ENCODE measurements at places on chromosomes 7 and 10.

DNA sequence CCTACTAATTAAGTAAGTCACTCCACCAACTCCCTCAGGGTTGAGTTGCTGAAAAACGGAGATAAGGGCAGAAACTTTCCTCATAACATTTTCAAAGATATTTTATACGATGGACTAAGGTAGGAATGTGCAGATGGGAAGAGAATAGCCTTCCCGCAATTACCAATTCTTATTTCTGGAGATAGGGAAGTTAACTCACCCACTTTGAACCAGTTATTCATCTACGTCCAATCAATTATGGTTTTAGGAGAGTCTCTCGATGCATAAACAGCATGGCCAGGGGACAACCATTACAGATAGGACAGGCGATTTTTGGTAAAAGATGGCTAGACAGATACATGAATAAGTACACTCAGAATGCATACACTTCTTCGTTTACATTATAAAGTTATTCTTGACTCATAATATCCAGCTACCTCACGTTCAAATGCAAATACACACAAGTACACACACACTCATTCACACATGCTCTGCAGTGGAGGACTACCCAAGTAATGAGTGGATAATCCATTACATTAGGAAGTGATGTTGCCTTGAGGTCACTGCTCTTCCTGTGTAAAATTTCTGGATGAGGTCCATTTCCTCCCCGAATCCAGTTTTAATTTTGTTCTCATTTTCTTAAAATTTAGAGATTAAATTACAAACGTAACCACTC lies 25.2 kb upstream of the IMMP2L start:
- DNase-seq: no peak

DNA sequence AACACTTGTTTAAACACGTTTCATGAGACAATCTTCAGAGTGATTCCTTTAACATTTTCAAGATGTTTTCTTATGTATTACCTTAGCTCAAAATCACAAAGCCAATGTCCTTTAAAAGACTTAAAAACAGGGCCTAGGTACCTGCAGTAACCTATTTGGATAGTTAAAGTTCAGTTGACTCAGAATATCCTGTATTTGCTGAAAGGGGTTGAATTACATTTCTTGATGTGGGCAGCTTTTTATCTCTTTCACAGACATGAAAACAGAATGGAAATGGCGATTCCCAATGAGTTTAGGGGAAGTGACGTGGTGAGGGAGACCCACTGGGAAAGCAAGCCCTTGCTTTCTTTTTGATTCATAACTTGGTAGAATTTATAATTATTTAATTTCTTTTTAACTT lies 324.4 kb upstream of the AOAH start:
- DNase-seq: no peak

DNA sequence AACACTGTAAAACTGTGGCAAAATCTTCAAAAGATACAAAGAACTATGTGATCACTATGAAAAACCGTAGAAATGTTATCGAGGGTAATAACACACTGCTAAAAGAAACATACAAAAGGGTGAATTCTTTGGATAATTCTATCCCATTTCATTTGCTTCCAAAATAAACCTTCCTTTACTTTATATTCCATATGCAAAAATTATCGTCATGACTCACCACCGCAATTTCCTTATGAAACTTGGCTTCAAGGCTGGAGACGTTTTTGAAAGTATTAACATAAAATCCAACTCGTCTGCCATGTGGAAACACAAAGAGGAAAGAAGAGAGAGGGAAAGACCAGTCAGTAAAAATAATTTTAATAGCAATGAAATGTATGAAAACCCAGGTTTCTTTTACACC lies 165.2 kb downstream of the AMPH start:
- no peak for DNase-seq

DNA sequence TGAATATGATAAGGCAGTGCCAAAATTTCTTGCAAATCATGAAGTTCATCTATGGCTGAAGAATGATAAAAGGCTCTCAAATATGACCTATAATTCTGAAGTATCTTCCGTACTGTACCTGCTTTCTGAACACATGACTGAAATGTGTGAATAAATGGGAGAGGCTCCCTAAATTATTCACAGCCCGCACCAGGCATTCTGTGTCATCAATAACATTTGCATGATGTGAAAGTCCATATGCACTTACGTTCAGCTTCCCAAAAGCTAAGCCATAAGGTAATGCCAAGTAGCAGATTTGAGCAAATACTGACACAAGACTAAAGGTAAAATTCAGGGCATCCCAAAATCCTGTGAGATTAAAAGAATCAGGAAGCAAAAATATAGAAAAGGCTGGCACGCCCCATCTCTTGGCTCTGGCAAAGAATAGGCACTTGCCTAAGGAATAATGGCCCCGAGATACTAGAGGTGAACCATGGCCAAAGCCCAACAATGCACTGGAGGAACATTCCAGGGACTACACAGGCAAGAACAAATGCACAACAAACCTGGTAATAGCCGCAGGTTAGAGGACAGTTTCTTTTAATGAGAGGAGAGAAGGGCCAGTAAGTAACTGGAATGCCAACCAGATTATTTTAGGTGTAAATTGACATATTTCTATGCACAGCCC lies 280.5 kb downstream of the IPMK start:
- DNase-seq: no peak

GRCh38 chr10:101961591-101962498 lies 94.1 kb downstream of the ARMH3 start:
- no peak for DNase-seq

- DNase-seq: no peak
These were observed 9.0 kb downstream of the ADRA2A start for GRCh38 chr10:111085690-111086353.

GRCh38 chr10:77244746-77245145 lies 392.9 kb downstream of the KCNMA1 start:
- DNase-seq: no peak

- no peak for DNase-seq
These were observed 19.4 kb downstream of the SLK start for GRCh38 chr10:103986360-103986759.

GRCh38 chr7:30888747-30889146 lies 22.9 kb upstream of the AQP1 start:
- DNase-seq: no peak

GRCh38 chr7:1754345-1754908 lies 84.3 kb downstream of the ELFN1 start:
- DNase-seq: no peak

GRCh38 chr7:106128836-106129235 lies 16.7 kb upstream of the SYPL1 start:
- DNase-seq: no peak

DNA sequence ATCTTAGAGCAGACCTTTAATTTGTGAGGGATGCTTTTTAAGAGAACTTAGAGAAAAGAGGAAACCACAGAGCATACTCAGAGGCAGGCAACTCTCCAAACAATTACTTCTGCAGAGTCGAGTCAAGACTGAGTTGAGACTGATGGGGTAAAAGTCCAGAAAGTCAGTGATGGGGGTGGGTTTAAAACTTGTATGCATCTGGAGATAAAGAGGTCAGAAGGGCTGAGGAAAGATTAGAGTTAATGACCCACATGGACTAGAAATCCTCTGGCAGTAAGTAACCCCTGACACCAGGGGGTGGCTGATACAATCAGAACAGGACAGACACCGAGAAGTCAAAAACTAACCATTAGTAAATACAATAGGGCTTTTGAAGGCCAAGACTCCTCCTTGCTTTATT lies 42.4 kb upstream of the SEPTIN7 start:
- DNase-seq: no peak

DNA sequence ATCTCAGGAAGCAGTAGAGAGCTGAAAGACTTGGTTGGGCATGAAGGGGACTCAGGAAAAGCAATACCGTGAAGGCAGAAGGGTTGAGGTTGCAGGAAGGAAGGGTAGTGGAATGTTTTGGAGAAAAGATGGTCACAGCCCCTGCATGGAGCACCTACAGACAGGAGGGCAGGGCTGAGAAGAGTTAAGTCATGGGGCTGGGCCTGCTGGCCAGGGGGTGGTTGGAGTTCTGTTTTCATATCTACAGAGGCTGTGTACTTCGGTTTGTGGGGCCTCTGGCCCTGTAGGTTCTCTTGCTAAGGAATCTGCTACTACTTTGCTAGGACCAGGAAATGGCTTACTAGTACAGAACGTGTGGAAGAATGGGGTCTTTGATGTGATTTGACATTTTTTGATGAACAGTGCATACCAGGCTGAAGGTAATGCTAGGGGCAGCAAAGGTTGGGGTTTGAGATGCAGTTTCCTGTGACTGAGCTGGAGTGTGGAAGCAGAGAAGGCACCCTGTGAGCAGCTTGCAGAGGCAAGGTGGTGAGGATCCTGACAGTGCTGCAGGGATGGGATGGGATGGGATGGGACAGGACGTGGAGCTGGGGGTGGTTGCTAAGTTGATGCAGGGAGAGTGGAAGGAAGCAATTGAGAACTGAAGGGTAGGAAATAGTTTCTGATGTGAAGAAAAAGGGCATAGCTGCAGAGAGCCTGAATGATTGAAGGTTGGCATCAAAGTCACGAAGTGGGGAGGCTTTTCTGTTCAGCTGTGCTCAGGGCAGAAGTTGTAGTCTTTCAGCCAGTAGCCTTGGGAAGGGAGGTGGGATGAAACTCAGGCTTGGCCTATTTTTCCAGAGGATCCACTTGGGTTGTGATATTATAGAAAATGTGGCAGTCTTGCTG lies 7.8 kb downstream of the RPS24 start:
- DNase-seq: no peak

GRCh38 chr10:102876747-102877153 lies 7.5 kb downstream of the AS3MT start:
- DNase-seq: no peak

GRCh38 chr7:157819455-157819807 lies 482.6 kb downstream of the DNAJB6 start:
- no peak for DNase-seq

GRCh38 chr10:74912182-74912581 lies 85.8 kb downstream of the KAT6B start:
- DNase-seq: no peak

DNA sequence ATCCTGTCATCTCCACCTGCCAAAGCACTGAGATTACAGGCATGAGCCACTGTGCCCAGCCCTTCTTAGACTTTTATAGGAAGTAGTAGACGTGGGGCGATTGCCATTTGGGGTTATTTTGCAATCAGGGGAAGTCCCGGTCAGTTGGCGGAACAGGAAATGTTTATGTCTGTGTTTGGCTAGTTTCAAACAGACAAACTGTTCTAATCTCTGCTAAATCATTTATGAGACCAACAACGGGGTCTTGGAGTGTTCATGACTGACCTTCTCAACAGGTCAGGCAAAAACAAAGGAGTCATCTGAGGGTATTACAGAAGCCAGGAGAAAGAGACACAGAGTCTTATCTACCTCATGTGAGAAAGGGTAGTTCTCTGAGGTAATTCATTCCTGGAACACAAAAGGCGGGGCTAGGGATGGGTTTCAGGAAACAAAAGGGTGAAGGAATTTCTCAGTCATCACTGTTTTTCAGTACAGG lies 6.6 kb upstream of the TPK1 start:
- DNase-seq: no peak

- DNase-seq: no peak
These were observed 6.0 kb downstream of the CPXM2 start for GRCh38 chr10:123885406-123886170.

GRCh38 chr7:50721160-50721559 lies 61.5 kb downstream of the GRB10 start:
- DNase-seq: no peak

DNA sequence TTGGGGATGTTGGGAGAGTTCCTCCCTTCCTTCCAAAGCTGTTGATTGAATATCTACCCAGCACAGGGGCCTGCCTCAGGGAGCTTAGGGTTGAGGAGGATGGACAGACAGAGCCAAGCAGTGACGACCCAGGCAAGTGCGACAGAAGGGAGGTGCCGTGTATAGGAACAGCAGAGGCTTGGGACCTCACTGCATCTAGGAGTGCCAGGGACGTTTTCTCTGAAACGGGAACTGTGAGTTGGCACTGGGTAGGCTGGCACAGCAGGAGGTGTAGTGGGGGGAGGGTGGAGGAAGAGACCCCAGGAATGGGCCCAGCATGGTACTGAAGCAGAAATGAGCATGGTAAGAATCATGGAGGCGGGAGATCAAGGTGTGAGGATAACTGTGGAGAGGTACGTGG lies 55.3 kb upstream of the MGMT start:
- DNase-seq: no peak

DNA sequence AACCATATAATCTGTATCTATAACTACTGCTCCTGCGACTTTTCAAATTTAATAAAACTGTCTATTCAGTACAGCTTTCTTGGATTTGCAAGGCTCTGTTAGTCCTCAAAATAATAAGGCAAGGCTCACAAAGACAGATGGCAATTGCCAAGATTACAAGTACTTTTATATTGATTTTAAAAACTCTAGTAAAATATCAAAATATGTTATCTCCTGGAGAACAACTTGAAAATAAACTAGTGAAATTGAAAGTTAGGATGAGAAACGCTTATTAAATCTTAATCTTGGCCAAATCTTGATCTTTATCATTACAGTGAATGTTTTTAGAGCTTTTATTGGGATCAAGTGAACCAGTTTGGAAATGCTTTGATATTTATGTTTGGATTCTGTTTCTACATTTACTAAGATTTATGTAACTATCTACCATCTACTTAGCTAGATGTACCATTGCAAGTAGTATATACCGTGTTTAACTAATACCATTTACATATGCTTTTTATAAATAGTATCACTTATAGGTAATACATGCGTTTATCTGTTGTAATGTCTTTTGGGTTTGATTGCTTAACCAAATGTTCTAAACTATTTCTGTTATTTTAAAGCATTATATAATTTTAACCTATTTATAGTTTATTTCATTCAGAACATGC lies 70.0 kb downstream of the CABCOCO1 start:
- DNase-seq: no peak

- no peak for DNase-seq
These were observed 159.2 kb upstream of the PLXNA4 start for GRCh38 chr7:132735476-132735875.

- DNase-seq: no peak
These were observed 91.8 kb downstream of the COL28A1 start for GRCh38 chr7:7443806-7444350.

- no peak for DNase-seq
These were observed 64.4 kb upstream of the PLPP4 start for GRCh38 chr10:120392671-120393079.

DNA sequence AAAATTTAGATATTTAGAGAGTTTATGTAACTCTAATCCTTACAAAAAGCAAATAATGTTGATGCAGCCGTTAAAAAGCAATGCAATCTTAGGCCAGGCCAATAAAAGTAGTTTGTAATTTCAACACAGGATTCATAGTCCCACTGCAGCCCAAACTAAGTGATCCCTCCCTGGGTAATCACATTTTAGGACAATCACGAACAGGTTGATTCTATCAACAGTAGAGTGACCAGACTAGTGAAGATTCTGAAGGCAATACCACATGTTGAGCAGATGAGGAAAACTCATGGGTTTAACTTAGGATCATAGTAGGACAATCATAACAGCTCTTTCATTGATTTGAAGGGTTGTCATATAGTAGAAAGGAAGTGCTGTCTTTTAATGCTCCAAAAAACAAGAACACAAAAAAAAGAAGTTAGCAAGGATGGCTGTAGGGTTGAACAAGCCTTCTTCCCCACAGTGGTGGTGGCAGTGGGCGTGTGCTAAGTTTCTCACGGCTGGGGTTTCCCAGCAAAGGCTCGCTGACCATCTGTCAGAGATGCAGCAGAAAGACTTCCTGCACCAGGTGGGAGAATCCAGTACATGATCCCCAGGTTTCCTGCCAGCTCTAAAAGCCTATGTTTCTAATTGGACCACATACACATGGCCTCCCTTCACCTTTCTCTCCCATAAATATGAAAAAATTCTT lies 212.2 kb downstream of the CHRM2 start:
- DNase-seq: no peak

- no peak for DNase-seq
These were observed 124.9 kb downstream of the ANLN start for GRCh38 chr7:36514289-36515243.

GRCh38 chr10:124727361-124727960 lies 16.7 kb downstream of the FAM53B start:
- DNase-seq: no peak

All from stimulated activated CD8-positive, alpha-beta memory T cell treated with anti-CD3 and anti-CD28 coated beads, Interleukin-15, amount 100 ng/mL, for 4 hours (primary cell).